ENCODE measurements at places on chromosomes 12 and 14. TPM values are rescaled to one million over a fixed set of nuclear protein-coding genes. Genes with fewer than 3 reads are reported as not detected.

GRCh38 chr14:35189422-35189821 is 67.1 kb downstream of the PRORP start:
- no peak for DNase-seq

DNA sequence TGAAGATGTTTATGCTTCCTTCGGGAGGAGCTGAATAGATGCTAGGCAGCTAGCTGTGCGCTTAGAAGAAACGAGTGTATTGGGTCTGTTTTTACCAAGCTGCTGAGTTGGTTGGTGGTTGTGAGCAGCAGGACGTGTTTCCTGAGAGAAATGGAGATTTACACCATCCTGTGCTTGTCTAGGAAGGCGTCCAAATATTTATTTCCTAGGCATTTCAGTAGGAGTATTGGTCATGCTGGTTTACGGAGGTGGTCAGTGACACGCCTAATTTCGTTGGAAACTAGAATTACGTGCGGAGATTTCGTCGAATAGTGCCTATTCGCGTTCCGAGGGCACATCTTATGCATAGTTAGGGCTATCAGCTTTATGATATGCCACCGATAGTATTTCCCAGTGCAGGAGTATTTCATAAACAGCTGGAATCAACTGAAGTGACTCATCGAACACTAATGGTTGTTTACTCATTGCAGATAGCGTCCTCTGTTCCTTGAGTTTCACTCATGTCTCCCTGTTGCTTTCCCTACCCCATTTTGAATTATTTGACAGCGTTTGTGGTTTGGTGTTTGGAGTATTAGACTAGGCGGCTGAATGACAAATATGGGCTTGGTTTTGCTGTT is 780 bp downstream of the TBC1D15 start:
- peak; percentile 73 for DNase-seq

GRCh38 chr12:97701901-97702300 is 239.3 kb downstream of the RMST start:
- DNase-seq, result no peak

KLRC3 gene
- not detected for total RNA-seq

- DNase-seq, result no peak
Observed at GRCh38 chr14:64970776-64971477, 1.2 kb downstream of the RAB15 start.

LPAR5 gene
- total RNA-seq, result 0.71 TPM

ZNF664 gene
- total RNA-seq, result 78.9 TPM
